Stimulated activated CD4-positive, alpha-beta T cell treated with anti-CD3 and anti-CD28 coated beads, Interleukin-1b, Interleukin-23, amount 100 ng/mL, for 1 hour (primary cell): ENCODE measurements at places on chromosomes 2 and 18.

DNA sequence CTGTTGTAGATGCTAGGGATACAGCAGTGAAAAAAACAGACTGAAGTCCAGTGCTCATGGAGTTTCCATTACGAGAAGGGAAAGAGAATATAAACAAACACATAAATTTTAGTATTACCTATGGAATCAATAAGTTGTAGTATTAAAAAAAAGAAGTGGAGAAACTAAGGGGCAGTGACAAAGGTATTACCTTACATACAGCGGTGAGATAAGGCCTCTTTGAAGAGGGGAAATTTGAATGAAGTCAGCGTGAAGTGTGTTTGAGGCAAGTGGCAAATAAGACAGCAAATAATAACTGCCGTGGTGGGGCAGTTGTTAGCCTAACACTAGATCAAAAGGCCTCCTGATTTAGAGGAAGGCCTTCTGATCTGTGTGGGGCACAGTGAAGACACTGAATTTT, 57.9 kb downstream of the TLK1 start:
- no peak for DNase-seq

DNA sequence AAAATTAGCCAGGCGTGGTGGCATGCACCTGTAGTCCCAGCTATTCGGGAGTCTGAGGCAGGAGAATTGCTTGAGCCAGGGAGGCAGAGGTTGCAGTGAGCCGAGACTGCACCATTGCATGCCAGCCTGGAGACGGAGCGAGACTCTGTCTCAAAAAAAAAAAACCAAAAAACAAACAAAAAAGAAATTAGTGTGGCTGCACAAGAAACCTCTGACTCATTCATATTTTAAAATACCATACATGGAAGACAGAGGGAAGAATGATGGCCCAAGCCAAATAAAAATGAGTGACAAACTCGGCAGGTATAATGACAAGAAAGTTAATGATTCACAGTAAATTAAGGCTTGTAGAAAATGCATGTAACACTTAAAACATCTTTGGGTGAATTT, 875.8 kb downstream of the EPHA4 start:
- no peak for DNase-seq

GRCh38 chr2:12716032-12716281, 779 bp upstream of the TRIB2 start:
- DNase-seq: peak; percentile 63

- no peak for DNase-seq
Measured at GRCh38 chr2:53672881-53673522, 94.6 kb upstream of the CHAC2 start.

- no peak for DNase-seq
Measured at GRCh38 chr18:79203017-79203605, 133.9 kb downstream of the ATP9B start.

- no peak for DNase-seq
Measured at GRCh38 chr2:158903711-158904405, 64.6 kb upstream of the TANC1 start.

GRCh38 chr2:149625671-149626070, 38.1 kb upstream of the MMADHC start:
- DNase-seq: no peak
